ENCODE measurements at places on chromosomes 1 and 21.

DNA sequence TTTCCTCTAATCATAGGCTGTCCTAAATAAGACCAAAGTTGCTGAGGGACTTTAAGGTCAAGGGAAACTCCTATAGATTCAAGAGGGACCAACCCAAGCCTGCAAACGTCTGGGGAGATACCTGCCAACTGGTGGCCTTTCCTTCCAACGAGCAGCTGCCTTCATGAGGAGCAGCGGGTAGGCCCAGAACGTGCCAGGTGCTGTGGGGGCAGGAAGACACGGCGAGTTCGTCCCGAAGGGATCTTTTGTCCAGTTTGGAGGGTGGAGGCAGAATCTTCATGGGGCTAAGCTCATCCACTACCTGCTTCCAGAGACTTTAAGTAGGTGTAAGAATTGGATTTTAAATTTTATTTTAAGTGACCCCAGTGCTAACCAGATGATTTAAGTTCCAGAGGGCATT lies 26.0 kb upstream of the SLC26A9 start:
- no peak for DNase-seq

- DNase-seq, result no peak
Measured at GRCh38 chr1:236685205-236685916, 938 bp upstream of the ACTN2 start.

DNA sequence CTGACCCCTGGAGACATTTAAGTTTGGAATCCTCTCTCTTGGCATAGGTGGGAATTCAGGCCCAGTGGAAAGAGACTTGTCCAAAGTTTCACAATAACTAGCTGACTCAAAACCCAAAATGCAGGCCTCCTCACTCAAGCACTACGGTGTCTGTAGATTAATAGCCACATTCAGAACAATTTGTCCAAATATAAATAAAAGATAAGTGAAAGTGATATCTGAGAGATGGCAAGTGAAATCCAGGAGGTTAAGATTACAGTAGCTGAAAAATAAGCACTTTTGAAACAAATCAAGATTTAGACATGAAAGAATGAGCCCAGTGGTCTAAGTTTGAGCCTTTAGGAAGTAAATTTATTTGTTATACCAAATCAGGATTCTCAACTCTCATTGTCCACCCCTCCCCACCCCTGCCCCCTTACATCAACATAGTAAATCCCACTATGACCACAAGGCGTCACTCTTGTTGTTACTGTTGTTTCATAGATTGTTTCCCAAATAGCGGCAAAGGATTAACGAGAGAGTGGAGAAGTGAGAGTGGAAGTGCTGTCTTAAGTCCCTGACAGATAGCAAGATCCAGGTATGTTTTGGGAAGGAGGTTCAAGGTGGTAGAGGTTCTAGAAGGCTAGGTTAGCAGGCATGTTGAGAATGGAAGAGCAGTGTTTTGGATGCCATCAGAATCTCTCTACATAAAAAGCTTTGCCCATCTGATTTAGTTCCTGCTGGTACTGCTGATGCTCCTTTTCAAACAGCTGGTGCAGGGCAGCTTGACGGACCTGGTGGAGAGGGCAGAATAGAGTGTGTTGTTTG lies 7.1 kb upstream of the TPM3 start:
- DNase-seq, result peak; percentile 28

DNA sequence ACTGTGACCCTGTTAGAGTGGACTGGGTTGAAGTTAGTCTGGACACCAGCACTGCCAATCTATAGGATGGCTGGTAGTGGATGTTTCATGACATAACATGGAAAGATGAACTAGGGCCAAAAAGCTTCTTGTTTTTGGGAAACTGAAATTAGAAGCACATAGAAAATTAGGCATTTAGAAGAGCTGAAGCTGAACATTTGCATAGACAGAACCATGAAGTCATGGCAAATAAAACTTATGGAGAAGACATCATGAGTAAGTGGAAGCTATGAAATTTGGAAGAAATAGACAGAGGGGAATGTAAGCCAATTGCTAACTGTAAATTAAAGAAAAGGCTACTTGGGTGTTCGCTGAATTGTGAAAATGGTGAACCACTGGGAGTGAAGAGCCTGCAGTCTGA lies 2.7 kb upstream of the S100A11 start:
- no peak for DNase-seq

DNA sequence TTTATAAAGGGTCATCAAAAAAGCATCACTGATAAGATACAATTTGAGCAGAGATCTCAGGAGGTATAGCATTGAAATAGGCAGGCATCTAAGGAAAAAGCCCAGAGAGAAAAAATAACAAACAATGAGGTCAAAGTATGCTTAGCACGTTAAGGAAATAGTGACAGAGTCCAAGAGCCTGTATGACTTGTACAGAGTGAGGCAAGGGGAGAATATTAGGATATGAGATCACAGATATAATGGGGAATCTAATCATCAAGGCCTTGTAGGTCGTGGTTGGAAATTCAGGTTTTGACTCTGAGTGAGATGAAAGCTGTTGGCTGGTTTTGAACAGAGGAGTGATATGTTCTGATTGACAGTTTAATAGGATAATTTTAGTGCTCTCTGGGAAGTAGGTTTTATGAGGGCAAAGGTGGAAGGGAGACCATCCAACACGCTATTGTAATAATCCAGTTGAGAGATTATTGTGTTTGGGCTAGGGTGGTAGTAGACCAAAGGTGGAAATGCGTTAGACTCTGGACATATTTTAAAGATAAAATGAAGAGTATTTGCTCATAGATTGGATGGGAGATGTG lies 644.6 kb upstream of the TMPRSS15 start:
- no peak for DNase-seq

DNA sequence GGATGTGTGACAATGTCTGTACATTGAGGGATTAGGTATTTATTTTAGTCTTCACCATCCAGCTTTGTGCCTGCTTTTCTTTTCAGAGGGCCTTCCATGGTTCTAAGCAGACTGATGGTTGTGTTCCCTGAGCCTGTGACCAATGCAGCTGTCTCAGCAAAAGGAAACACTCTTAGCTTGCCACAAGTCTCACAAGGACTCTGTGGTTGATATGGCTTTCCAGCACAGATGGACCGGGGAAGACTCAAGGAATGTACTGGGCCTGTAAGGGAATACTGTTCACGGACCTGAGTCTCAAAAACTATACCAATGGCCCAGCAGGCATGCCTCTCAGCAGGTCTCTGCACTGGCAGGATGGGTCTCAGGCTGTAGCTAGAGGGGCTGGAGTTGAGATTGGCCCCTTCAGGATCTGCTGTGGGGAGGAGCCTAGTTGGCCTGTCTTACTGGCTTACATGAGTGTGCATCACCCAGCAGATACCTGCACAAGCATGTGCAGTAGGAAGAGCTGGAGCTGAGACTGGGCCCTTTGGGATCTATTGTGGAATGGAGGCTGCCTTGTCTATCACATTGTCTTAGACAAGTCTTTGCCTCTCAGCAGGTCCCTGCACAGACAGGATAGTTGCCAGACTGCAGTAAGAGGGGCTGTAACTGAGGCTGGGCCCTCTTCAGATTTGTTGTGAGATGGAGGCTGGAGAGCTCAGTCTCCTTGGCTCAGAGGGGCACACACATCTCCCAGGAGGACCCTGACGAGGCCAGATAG lies 52.0 kb upstream of the PDC start:
- DNase-seq, result no peak

DNA sequence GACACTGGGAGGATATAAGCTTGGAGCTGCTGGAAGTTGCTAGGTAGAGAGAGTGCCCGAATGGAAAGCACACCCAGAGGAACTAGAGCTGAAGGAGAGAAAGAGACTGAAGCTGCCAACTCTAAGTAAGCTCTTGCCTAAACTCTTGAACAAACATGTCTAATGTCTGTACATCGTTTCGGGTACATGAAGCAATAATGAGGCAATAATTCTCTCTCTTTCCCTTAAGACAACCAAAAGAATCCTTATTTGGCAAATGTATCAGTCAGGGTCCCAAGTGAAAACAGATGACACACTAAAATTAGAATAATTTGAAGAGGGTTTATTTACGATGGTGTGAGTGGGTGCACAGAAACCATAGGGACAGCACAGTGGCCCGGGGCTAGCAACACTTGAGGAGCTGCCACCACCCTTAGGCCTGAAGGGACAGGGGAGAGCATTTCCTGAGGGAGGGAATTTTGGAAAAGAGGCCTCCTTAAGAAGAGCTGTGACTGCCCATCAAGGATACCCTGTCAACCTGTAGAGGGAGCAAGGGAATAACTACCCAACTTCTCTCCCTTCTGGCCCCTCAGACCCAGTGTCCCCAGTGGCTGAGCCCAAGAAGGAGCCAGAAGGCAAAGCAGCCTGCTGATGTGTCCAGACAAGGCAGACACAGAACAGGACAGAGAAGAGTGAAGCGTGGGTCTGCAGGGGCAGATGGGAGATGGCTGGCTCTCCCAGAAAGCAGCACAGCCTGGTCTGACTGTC lies 36.1 kb upstream of the KHDRBS1 start:
- no peak for DNase-seq

DNA sequence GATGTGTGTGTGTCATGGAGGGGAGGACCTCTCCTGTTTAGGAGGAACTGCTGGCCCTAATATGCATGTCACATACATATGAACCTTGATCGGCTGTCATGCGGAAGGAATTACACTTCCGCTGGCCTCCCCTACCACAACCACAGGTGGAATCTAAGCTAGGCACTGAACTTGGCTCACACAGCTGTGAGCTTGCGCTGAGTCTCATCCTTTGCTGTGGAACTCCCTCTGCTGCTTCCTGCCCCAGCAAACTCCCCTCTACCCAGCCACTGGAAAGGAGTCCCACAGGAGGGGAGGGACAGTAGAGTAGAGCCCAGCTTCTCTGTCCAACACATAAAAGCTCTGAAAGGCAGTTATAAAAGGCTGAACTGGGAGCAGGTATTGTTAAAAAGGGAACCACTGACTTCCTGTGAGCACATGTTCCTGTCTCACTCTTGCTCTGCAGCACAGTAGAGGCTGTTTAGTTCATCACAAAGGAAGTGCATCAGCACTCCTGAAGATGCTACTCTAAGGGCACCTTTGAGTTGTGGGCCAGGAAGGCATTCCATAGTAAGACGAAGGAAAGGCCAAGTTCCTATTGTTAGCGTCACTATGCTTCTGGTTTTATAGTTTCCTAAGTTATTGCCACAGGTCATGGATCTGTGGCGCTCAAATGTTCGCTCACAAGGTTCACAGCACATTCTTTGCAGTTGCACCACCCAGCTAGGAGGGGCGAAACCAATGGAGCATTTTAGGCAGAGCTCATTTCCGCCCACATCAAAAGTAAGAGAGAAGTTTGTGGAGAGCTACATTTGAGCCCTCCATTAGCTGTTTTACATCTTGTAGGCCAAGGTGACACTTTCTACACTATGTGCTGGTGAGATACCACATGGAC lies 17.7 kb upstream of the PTPRC start:
- DNase-seq, result no peak

DNA sequence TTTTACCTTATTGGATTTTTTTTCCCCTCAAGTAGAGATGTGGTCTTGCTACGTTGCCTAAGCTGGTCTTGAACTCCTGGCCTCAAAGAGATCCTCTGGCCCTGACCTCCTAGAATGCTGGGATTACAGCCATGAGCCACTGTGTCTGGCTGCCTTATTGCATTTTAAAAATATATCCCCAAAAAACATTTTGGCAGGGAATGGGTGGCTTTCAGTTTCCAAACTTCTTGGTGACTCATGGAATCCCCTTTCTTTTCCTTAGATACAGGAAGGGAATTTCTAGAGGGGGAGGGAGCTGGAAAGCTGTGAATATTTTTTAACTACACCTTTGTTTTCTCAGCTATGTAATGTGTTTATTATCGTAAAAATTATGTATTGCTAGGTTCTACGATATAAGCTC lies 73.3 kb downstream of the SNRPE start:
- DNase-seq, result no peak

- DNase-seq, result no peak
Measured at GRCh38 chr1:24925082-24925779, 4.8 kb downstream of the RUNX3 start.

All from NCI-H748 treated with DMSO at 0.1 percent for 48 hours (cell line).